HEK293T (cell line): ENCODE measurements at places on chromosomes 1 and 21.

DNA sequence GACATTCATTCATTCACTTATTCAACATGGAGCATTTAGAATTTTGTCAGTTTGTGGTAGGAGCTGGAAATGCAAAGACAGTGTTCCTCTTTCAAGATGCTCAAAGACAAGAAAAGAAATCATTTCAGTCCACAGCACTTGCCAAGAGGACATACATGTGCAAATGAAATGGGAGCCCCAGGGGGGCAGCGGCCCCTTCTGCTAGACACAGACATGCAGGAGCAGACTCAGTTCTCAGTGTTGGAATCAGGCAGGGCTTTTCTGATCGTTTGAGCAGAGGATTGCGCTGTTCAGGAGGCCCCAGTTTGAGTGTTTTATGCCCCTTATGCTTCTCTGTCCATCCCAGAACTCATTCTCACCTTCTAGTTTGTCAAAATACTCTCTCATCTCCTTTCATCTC is 35.6 kb upstream of the VASH2 start:
- no peak for DNase-seq

DNA sequence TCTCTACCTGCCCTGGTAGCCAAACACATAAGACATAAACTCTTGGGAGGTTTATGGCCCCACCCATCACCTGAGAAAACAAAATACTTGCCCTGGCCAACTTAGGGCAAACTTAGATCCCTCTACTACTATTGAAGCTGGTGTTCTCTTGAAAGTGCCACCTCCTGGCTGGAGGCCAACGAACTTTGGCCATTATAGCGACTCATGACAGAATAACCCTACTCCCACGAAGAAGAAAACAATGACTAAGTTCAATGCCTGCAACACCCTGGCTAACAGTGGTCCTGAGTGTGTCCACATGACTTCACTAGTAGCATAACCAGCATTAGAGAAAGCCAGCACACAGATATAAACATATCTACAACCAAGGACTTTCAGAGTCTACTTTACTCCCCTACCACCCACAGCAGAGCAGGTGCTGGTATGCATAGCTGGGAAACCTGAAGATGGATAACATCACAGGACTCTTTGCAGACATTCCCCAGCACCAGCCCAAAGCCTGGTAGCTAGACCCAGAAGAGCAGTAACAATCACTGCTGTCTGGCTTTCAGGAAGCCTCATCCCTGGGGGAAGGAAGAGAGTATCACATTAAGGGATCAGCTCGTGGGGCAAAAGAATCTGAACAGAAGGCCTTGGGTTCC is 81.0 kb downstream of the SLC30A10 start:
- DNase-seq = no peak

DNA sequence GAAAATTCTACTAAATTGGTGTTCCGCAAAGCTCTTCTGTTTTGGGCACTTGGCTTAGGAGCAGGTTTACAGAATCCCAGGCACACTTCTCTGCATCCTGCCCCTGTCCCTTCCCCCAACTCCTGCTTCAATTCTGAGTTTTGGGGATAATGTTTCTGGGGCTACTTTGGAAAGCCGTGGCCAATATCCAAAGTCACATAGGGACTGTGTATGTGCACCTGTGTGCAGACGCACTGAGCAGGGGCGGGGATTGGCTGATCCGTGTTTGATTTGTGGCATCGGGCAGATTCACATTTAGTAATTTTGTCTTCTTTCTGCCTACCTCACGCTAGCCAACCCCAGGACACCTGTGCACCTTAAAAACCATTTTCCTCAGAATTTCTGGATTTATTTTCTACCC is 491.9 kb downstream of the SIPA1L2 start:
- DNase-seq = no peak

- no peak for DNase-seq
Measured at GRCh38 chr1:6861075-6861724, 75.9 kb downstream of the CAMTA1 start.

DNA sequence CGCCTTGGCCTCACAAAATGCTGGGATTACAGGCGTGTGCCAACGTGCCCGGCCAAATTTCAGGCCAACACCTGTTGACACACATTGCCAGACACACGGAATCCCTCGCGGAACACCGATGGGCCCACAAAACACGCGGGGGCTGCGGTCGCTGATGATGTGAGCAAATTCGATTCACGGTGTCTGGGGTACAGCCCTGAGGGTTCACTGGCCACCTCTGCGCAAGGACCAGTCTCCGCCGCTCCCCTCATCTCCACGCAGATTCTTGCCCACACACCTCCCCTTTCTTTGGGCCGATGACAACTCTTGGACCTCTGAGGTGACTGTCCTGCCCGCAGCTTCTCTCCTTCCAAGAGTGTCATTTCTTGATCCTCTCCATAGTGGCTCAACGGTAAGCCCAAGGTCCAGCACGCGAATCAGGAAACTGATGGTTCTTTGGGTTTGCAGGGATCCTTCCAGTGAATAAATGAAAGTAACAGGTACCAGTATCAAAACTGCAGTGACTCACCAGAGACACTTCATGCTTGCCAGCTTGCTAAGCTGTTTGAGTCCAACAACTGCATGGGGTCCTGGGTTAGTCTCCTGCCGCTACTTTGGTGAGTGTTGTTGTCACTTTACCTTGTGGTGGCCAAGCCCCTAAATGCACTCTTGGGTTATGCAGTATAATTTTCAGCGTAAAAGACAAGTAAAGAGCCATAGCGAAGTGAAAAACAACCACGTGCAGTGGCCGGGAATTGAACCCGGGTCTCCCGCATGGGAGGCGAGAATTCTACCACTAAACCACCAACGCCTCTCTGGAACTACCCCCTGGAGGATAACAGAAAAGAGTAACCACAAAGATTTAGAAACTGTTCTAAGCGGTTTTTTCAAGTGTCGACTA is 11.0 kb upstream of the RNU1-3 start:
- DNase-seq = peak; percentile 71
